ENCODE measurements at places on chromosomes 6 and 20.

- DNase-seq: no peak
Observed at GRCh38 chr6:63649269-63649668, 13.7 kb downstream of the PHF3 start.

- DNase-seq: no peak
Observed at GRCh38 chr6:53335224-53335994, 13.3 kb downstream of the ELOVL5 start.

DNA sequence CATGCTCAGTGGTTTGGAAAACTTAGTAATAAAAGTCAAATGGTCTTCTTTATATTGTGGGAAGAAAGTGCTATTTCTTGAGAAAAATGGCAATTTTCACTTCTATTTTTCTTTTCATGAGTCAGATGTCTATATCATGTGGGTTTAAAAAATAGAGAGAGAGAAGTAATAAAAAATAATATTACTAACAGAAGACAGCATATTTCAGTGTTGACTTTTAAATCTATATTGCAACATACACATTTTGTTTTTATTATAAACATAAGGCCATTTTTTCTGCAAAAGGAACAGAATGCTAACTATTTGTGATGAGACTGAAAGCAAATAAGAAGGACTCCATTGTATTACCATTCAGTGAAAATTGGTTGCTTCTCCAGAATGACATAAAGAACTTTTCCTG, 135.1 kb upstream of the CNR1 start:
- no peak for DNase-seq

DNA sequence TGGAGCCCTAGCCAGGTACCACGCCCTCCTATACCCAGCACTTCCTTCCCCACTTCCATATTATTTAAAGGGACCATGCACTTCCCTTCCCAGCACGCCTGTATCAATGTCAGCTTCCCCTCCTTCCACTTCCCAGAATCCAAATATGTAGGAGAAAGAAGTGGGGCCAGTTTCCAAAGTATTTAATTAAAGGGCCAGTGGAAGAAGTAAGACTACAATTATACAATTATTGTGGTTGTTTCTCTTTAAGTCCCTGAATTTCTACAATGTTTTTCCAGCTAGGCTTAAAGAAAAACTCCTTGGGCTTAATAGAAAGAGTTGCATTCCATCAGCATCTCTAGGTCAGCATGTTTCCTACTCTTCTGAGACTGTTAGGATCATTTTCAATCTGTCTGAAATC, 515.8 kb downstream of the PREX1 start:
- no peak for DNase-seq

DNA sequence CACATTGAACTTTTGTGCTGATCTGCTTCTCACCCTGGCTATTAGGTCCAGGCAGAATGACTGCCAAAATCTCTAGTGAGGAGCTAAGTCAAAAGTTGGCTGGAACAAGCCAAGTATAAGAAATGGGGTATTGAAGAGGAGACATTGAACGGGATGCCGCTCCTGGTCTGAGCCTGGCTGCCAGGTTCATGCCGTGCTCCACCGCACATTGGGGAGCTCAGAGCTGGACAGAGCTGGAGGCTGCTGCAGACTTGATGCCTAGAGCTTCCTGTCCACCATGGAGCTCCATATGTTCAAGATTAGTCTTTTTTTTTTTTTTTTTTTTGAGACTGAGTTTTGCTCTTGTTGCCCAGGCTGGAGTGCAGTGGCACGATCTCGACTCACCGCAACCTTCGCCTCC, 4.1 kb upstream of the IFT52 start:
- no peak for DNase-seq

GRCh38 chr6:7230327-7230691, 82.7 kb downstream of the SSR1 start:
- DNase-seq: no peak

GRCh38 chr6:134719911-134720310, 230.0 kb downstream of the ALDH8A1 start:
- DNase-seq: no peak

DNA sequence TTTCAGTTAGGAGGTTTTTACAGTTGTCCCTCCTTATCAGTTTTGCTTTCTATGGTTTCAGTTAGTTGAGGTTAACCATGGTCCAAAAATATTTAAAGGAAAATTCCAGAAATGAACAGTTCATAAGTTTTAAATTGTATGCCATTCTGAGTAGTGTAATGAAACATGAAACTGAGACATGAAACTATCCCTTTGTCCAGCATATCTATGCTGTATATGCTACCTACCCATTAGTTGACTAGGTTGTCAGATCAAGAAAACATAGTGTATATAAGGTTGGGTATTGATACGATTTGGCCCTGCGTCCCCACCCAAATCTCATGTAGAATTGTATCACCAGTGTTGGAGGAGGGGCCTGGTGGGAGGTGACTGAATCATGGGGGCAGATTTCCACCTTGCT, 39.1 kb downstream of the VGLL2 start:
- DNase-seq: no peak

- no peak for DNase-seq
Observed at GRCh38 chr20:37303637-37304036, 14.2 kb downstream of the MANBAL start.

DNA sequence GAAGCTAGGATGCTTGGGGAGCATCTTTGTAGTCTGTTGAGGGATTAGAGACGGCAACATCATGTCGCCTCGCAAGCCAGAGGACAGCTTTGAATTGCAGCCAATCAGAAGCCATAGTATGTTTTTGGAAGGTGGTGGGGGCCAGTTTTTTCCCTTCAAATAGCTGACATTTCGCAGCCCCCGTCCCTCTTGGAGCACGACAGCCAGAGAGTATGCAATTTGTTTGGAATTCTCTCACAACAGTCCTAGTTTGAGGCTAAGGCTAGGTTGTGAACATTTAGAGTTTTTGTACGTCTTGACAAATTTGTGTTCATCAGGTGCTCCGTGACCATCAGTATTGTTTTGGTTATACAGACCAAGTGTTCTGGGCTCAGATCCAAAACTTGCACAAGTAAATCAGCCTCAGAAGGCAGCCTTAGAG, 83.3 kb downstream of the PLCB1 start:
- no peak for DNase-seq

DNA sequence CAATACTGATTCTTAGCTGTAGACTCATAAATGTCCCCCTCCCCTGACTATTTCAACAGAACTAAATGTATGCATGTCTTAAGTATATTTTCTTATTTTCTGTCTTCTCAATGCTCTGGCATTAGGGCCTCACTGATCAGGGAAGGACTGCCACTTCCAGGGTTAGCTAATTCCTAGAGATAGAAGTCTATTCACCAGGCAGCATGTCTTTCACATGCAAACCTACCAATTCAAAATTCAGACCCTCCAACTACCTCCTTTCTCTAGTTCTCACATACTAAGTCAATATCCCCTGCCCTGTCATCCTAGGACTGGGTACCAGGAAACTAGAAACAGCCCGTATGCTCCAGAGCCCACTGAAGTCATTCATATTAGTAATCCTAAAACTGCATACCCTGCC, 132.3 kb downstream of the RALGAPA2 start:
- no peak for DNase-seq

- no peak for DNase-seq
Observed at GRCh38 chr6:15405129-15406068, 159.5 kb downstream of the JARID2 start.

DNA sequence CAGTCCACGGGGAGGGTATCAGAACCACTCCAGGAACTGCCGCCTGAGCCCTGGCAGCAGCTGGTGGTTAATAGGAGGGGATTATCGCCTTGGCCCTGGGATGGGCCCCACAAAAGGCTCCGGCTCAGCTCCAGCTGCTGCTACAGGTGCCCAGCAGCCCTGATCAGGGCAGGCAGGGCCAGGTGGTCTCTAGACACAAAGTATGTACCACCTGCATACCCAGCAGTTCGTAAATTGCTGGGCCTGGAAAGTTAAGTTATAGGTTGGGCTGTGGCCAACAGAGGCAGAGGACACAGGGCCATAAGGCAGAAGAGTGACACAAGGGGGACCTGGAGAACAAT, 35.1 kb downstream of the RRBP1 start:
- no peak for DNase-seq

- DNase-seq: no peak
Observed at GRCh38 chr20:44052166-44052565, 134.8 kb downstream of the JPH2 start.

GRCh38 chr6:6801005-6801335, 212.4 kb downstream of the LY86 start:
- DNase-seq: no peak

- no peak for DNase-seq
Observed at GRCh38 chr6:7617801-7618764, 28.1 kb downstream of the SNRNP48 start.

DNA sequence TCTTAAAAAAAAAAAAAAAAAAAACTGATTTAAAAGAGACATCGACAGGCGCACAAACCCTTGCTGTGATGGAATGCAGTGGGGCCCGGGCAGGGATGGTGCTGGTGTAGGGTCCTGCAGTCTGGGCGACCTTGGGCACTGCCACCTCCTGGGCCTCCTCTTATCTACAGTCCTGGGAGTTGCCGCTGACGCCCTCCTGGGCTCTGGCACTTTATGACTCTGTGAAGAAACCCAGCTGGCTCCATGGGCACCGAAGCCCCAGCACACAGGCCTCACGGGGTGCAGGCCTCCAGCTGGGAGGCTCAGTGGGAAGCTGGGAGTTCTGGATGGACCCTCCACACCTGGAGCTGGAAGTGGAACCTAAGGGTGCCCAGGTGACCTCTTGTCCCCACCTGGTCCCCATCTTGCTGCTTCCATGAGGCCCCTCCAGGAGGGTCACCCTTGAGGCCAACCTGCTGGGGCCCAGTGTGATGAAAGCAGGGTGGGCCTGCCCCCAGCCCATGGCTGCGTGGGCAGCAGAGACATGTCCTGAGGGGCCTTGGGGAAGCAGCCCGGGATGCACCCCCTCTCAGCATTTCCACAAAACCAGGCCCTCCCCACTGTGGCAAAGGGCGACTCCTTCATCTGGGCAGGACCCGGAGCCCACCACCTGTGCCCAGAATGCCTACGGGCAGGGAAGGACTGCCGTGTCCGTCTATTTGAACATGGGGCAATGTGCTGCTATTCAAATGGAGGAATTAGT, 104.9 kb downstream of the ASXL1 start:
- no peak for DNase-seq

- no peak for DNase-seq
Observed at GRCh38 chr20:59937150-59937549, 3.0 kb downstream of the PPP1R3D start.

- no peak for DNase-seq
Observed at GRCh38 chr20:57586943-57587277, 26.0 kb downstream of the PCK1 start.

GRCh38 chr20:63977739-63978276, 1.6 kb downstream of the SAMD10 start:
- DNase-seq: no peak

DNA sequence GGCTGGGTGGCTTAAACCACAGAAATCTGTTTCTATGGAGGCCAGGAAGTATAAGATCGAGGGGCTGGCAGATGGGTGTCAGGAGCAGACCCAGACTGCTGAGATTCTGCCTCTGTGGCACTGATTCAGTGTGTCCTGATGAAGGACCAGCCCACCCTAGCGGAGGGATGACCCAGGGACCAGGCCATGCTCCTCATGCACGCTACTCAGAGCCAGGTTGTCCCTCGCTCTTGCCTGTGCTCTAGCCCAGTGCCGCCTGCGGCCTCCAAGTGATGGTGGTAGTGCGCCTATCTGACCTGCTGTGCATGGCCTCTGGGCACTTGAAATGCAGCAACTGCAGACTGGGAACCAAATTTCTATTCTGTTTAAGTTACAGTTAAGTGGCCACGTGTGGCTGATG, 13.1 kb upstream of the APMAP start:
- no peak for DNase-seq

Data from uterus (tissue), 4 donors.